Lung microvascular endothelial cell (primary cell): ENCODE measurements at places on chromosomes 1 and 21.

GRCh38 chr1:192529811-192530210, 45.8 kb upstream of the RGS1 start:
- no peak for DNase-seq

DNA sequence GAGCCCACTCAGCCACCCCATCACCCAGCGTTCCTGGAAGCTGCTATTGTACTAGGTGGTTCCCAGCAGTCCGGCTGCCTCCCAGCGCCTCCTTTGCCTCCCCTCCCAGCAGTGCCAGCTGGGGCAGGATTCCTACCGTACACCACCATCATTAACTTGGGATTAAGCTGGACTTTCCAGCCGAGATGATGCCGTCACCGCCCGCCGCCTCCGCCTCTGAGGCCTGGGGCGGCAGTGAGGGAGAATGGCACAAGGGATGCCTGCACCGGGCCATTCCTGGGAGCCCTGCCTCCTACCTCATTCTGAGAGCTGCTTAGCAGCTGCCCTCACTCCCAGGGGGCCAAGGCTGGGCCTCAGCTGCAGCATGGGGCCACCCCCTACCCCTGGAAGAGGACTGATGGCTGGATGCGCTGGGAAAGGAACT, 13.2 kb downstream of the CNTN2 start:
- DNase-seq = no peak

DNA sequence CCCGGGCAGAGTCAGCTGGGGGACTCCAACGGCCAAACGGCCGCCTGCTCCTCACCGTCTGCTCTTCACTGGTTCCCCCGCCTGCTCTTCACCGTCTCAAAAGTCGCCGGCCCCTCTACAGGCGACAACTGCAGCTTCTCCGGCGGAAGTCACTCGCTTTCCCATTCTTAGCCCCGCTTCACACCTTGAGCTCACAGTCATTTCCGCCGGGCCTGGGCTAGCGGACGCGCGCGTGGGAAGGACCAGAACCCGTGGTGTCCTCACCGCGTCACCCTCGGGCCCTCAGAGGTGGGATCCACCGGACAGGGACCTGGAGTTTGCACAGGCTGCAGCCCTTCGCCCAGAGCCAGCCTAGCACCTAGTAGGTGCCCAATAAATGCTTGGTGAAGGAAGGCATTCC, 27.9 kb upstream of the HJV start:
- DNase-seq = no peak

DNA sequence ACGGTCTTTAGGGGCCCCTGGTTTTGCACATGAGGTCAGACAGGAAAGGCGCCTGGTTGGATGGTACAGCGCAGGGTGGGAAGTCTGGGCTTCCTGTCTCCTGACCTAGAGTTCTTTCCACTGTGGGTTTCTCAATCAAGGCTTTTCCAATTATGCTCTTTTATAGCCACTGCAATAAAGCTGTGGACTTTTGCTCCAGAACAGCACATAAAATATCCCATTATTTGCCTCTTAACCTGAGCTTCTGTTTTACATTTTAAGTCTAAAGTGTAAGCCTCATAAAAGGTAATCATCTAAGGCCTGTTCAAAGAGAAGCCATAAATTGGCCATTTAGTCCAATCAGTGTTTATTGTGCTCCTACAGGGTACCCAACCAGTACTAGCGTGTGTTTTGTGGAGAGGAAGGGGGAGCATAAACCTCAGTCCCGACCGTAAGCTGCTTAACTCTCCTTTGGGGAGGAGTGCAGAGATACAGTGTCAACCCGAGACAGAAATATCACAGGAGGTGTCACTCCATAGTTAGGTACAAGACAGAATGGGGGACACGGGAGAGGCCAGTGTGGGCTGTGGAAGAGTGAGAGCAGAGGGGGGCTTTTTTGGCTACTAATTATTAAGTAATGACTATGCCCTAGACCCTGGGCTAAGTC, 270.0 kb downstream of the TRABD2B start:
- no peak for DNase-seq

DNA sequence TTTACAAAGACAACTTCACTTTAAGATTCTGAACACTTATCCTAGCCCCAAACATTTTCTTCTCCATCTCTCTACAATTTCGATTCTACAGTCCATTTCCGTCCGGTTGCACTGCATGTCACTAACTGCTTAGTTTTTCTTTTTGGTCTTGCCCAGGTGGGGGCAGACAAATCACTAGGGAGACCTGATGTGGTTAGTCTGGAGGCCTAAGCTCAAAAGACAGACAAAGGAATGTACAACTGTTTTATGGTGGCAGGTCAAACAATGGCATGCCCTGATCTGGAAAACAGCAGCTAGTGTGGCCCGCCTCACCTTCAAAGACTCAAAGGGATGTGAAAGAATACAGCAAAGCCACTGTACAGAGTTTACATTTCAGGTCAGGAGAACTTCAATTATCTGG, 3.8 kb downstream of the ETV3 start:
- DNase-seq = no peak

DNA sequence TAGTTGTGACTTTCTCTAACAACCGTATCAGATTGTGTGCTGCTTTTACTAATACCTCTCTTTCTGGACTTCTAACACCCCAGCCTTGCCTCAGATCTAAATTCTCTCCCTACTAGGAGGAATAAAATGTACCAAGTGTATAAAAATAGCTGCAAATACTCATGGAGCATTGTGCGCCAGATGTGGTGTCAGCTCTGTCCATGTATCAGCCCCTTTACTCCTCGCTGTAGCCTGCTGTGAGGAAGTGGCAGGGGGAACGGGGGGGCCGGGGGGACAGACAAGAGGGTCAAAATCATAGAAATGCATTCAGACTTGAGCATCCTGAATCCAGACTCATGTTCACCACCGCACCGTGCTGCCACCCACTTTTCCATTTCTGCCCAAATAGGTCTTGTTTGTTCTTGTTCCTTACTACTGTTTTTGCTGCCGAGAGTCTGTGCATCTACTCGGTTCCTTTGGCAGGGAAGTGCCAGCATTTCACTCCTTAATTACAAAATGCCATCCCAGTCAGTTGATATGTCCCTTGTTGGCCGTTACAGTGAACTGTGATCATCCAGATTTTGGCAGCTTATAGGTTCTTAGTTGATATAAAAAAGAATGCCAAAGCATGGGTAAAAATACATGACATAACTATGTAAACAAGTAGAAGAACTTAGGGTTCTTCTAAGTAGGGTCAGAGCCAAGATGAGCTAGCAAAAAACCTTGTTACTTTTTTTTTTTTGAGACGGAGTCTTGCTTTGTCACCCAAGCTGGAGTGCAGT, 76.4 kb downstream of the UBE4B start:
- DNase-seq = no peak
